ENCODE measurements at places on chromosomes 6 and 20.

DNA sequence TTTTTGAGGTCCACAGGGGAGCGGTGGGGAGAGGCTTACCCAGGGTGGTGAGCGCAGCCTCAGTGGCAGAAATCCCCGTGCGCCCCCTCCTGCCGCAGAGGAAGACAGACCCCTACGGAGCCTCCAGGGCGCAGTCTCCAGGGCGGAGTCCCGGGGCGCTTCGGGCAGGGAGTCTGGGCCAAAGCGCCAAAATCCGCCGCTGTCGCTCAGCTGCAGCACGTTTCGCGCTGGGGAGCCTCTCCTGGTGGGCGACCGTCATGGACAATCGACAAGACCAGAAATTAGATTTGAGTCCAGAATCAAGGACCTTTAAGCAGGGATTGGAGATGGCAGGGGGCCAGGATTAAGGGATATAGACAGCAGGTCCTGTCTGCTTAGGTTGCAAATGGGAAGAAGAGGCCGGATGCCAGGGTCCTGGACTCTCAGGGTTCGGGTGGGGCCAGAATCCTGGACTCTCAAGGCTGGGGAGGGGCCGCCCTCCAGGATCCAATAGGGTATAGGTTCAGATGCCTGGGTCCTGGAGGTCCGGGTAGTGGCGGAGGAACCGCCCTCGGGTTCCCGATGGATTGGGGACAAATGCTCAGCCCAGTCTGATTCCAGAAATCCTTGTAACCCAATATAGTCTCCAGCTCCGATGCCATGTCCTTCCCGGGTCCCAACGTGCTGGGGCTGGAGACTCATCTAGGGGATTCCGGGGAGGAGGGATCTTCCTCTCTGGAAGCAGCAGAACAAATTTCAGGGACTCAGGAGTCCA lies 7.9 kb upstream of the HLA-E start:
- no peak for DNase-seq

DNA sequence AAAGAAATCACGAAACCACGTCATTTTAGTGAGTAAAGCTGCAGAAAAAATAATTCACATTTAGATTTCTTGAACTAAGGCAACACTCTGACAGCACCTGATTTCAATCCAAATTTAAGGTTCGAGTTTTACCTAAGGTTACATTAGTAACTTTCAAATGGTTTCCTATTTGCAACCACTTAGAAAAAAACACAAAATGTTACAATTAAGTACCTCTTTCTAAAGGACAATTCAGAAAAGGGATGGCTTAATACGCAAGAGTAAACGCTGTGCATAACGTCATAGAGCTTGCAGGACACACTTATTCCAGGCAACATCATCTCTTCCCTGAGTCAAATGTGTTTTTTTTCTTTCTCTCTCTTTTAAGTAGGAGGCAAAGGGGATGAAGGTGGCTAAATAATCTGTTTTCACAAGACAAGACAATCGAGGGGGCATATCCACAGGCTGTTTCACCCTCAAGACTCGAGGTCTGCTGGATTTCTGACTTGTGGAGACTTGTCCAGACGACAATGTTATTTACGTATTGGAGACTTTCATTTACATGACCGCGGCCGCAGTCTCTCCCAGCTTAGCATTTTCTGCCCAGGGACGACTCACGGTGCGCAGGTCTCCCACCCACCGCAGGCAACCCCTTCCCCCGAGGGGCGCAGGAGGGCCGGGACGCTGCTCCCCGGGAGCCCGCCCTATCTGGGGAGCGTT lies 86.0 kb downstream of the SESN1 start:
- DNase-seq: no peak

DNA sequence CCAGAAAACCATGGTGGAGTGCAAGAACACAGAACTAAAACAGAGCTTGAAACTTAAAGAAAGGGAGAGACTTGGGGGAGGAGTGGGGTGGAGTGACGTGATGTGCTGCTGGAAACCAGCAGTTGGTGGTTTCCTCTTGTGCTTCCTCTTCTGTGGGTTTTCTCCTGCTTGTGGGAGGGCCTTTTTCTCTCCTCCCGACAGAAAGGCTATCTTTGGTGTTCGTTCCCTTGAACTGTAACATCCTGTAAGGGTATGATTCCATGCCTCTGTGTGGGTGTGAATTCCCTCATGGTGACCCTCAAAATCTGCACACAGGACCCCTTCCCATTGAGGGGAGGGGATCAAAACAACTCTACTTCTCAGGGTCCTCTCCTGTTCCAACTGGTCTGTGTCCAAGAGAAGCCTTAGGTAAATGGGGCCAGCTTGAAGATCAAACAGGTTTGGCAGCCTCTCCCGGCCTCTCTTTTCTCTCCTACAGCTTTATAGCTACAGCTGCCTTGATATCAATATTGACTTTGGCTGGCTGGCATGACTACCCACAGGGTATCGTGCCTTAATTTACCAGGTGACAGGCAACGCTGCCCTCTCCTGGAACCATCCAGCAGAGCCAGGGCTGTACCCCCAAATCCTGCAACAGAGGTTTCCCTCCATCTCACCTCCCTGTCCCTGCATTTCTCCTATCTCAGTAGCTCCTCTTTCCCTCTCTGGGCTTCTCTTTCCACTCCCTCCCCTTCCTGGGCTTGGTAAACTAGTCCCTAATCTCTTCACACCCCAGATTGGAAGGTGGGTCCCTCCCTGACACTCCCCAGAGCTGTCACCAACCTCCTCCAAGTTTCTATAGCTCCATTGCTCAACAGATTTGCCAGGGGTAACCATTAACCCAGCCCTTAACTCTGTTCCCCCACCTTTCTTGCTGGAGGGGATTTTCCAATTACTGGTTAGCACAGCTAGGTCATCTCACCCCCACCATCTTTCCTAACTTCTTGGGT lies 1.5 kb upstream of the MSH5 start:
- peak; percentile 80 for DNase-seq

DNA sequence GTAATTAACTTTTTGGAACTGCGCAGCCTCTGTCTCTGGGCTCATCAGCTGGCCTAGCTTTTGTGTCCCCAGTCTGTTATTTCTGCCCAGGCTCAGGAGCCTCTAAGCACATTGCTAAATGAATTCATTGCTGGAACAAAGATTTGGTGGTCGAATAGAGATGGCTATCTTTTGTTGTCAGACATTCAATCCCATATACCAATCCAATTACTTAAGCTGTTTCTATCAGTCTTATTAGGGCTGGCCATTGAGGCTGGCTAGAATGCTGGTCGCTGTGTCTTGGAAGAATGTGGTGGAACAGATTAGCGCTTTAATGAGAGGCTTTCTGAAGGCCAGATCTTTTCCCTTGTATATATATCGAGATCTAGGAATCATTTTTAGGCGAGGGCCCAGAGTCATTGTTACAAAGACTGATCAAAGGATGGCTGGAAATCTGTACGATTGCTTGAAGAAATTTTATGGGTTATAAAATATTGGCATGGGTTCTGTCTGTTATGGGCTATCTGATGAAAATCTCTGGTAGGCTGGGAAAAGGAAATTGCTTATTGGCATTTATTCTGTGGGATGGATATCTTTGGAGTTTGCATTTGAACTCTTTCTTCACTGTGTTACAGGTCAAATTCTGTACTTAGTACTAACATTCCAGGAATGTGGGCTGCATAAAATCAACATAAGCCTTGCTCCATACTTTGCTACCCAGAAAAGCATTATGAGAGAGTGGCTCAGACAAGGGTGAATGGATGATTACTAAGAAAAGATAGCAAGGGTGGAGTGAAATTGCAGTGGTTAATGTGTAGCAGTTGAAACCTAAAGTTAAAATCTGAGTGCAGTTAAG lies 34.8 kb upstream of the JAG1 start:
- DNase-seq: no peak

DNA sequence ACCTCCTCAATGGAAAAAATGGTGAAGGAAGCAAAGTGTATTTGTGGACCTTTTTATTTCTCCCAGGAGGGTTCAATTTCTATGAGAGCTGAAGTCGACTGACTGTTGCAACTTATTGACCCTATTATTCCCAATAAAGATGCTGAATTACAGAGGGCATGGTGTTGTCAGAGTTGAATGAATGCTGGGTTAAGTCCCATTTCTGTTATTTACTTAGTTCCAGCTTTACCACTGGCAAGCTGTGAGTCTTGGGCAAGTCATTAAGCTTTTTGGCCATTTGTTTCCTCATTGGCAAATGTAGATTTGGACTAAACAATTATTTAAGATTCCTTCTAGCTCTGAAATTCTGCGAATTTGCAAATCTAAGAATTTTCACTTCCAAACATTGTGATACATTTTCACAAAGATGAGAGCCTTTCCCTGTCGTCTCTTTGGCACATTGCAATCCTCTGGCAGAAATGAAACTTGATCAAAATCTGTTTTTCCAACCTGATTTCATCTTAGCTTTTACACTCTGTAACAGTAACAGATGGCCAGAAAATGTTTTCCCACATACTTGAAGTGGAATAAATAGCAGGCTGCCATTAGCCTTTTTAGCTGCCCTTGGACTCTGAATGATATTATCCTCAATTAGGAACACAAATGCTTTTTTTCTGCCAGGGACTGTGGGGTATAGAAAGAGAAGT lies 21.3 kb downstream of the BLTP3A start:
- DNase-seq: no peak

DNA sequence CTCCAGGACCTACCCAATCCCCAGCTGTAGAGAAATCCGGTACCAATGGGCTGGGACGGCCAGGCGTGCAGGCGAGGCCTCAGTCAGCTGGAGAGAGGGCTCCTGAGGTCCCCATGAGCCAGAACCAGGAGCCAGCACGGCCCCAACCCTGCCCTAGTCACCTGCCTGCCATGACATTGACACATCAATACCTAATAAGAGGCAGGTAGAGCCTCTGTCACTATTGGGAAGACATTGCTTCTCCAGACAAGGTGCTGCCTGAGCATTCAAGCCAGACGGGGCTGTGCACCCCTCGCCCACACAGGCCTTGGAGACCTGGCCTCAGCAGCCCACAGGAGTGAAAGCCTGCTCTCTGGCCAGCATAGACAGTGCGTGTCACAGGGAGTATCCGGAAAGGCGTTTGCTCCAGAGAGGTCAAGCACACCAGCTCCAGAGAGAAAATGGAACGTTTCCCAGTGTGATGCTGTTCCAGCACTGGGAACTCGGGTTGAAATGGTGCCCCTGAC lies 3.5 kb downstream of the DLL1 start:
- no peak for DNase-seq

GRCh38 chr6:87870556-87870955 lies 168.5 kb upstream of the AKIRIN2 start:
- DNase-seq: no peak

GRCh38 chr20:48832405-48832730 lies 4.6 kb upstream of the PREX1 start:
- no peak for DNase-seq

DNA sequence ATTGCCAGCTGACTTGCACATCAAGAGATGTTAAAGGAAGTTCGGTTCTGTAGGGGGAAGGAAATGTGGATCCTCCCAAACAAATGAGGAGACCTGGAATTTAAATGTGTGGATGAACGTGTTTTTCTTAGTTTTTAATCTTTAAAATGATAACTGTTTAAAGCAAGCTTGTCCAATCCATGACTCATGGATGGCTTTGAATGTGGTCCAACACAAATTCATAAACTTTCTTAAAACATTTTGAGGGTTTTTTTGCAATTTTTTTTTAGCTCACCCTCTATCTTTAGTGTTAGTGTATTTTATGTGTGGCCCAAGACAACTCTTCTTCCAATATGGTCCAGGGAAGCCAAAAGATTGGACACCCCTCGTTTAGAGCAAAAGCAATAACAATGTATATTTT lies 12.6 kb downstream of the TUBB2B start:
- no peak for DNase-seq

DNA sequence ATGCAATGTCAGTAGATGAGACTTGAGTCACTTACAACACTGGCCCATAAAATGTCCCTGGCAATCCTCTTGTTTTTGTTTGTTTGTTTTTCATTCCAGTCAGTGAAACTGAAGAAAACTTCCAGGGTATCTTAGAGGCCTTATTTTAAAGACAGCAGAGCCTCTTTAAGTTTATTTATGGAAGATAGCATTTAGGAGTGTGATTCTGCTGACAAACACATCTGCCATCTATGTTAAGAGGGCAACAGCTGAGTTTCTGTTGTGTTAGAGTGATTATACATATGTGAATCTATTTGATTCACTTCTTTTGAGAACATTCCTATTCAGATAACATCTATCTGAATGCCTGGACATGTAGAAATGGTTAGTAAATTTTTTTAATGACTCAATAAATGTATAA lies 812.6 kb downstream of the TENT5A start:
- DNase-seq: no peak

- no peak for DNase-seq
Measured at GRCh38 chr6:21665392-21666200, 72.0 kb downstream of the SOX4 start.

- DNase-seq: no peak
Measured at GRCh38 chr20:31637660-31638059, at the start of gene COX4I2. Gene COX4I2 (plus strand): TSS chr20:31637912. CDS start chr20:31639018, 1,106 bp downstream.

GRCh38 chr6:154986787-154987235 lies 8.3 kb upstream of the TIAM2 start:
- DNase-seq: no peak

GRCh38 chr6:118304321-118304720 lies 243.8 kb upstream of the PLN start:
- DNase-seq: no peak

DNA sequence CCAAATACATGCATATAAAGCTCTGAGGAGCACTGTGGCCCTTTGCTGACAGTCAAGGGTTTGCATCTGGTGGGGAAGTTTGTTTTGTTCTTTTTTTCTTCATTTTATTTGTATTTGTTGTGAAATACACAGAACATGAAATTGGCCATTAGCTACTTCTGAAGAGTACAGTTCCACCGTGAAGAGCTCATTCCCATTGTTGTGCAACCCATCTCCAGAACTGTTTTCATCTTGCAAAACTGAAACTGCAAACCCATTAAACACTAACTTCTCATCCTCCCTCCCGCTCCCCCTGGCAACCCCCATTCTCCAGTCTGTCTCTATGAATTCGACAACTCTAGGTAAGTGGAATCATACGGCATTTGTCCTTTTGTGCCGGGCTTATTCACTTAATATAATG lies 231.3 kb downstream of the TFAP2C start:
- DNase-seq: no peak

DNA sequence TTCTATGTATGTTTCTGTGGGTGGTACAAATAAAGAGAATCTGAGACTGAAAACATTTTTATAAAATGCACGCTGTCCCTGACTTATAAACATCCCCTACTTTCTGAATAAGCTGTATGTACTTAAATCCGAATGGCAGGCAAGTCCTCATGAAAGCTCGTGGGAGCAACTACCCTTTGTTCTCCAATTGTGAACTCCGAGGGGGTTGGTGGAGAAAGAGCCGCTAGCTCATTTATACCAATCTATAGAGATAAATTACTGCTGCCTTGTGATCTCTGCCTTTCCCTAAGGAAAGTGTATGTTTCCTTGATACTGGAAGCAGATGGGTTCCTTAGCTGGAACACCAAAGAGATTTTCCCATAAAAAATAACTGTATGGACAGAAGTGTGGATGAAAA lies 84.5 kb downstream of the GJA10 start:
- no peak for DNase-seq

- DNase-seq: no peak
Measured at GRCh38 chr20:49160057-49160929, 27.8 kb downstream of the STAU1 start.

Data from NCI-H1417 treated with DMSO at 0.1 percent for 48 hours (cell line).